ENCODE measurements at places on chromosomes 1 and 21. TPM values are rescaled to one million over a fixed set of nuclear protein-coding genes. Genes with fewer than 3 reads are reported as not detected.

Gene ZSCAN20
- total RNA-seq, result 5.5 TPM

Gene IVL
- total RNA-seq, result not detected

Gene SMCP
- total RNA-seq, result not detected

Gene TCHH
- under 0.01 TPM for total RNA-seq

Gene OR2M3
- not detected for total RNA-seq

Gene LCE1A
- not detected for total RNA-seq

Gene FOXO6
- total RNA-seq, result not detected

Gene FAM163A
- total RNA-seq, result 0.51 TPM

Gene AUNIP
- total RNA-seq, result 3.2 TPM

Gene TNFRSF9
- total RNA-seq, result 0.13 TPM

Gene OR10J1
- total RNA-seq, result not detected

Gene HAO2
- under 0.01 TPM for total RNA-seq

DNA sequence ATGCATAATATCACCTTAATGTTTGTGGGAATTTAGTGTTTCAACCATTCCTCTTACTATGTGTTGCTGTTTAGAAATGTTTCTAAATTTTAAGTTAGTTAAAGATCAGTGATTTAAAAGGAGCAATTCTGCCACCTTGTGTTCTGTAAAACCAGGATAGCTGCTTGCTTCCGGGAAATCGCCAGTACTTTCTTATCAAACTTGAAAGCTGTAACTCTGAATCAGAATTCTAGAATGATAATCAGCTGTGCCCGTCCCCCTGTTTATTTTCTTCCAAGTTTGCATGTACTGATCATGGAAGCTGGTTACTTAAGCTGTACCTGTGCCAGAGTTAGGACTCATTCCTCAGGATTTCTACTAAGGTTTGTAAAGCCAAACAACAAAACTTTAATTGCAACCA, 656.4 kb downstream of the LTN1 start:
- peak; percentile 69 for DNase-seq

DNA sequence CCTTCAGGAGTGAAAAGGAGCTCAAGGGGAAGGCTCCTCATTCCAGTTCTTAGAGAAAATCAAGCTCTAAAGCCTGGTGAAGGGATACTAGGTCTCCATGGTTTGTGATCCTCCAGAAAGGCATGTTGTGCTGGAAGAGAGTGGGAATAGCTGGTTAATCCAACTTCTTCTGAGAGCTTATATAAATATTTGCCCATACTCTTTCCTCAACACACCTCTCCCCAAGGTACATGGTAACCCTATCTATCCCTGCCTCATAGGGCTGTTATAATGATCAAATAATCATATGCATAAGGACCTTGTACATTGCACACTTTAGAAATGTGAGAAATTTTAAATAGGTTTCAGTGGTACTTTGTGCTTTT, 14.6 kb downstream of the XKR8 start:
- no peak for DNase-seq

GRCh38 chr1:113931451-113931851, 2.3 kb downstream of the HIPK1 start:
- no peak for DNase-seq

DNA sequence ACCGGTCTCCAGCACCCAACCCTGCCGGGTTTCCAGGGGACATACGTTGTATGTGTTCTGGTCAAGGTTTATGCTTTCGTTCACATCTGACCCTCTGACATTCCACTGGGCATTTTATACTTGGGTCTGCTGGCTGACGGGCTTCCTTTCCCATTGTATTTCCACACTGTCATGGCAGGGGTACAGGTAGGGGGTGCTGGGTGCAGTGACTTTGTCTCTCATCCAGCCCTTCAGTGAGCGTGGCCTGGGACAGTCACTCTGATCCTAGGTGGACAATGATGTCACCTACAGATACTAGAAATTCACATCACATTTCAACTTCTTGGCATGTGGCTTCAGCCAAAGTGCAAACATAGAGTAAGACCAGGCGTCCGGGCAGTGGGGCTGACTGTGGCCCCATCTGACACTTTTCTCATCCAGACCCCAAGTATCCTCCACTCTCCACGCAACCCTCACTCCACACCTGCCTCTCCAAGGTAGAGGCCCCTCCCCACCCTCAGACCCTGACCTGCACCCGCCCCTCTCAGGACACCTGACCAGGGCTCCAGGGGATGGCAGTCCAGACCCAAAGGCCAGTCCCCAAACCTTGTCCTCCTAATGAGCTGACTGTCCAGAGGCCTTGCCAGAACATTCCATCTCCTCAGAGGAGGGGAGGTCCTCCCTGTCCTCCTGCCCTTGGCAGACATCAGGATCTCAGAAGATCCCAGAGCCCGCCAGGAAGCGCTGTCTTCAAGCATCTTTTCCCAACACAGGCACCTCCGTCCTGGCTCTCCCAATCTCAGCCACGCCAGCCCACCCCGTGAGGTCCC, 743 bp upstream of the KRTAP10-10 start:
- DNase-seq, result no peak

DNA sequence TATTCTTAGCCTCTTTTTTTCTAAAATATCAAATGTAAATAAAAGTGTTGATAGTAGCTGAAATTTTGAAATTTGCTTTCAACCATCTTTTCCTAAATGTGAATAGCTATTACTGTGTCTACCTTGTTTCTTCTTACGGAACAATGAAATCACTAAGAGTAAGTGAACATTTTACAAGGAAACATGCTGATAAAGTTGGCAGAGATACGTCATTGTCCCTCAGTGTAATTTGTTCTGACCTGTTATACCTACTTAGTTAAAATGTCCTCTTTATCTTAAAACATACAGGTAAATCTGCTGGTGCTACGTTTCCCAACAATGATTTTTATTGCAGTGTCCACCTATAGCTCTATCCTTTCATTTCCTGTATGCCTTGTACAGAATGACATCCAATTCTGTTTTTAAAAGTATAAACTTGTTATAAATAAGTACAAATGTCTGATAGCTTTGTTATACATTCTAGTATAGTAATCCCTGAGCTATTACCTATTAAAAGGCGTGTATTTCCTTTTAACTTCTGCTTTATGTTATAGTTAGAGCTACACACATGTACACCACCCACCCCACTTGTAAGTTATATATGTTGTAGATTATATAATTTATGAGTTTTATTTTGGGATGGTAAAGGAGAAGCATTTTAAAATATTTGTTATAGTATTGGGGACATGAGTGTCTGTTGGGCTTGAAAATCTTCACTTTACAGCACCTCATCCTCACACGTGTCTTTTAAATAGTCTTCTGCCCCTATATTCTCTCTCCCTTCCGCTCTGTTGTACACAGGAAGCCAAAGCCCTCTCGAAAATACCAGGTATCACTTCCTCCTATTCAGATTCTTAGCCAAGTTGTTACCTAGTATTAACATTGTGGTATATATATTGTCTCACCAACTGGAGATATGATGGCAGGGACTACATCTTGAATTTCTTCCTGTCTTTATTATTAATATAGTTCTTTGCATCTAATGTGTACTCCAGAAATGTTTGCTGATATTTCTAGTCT, 25.2 kb downstream of the LAMC1 start:
- DNase-seq, result no peak

GRCh38 chr1:234836045-234836681, 226.2 kb upstream of the IRF2BP2 start:
- DNase-seq, result no peak

DNA sequence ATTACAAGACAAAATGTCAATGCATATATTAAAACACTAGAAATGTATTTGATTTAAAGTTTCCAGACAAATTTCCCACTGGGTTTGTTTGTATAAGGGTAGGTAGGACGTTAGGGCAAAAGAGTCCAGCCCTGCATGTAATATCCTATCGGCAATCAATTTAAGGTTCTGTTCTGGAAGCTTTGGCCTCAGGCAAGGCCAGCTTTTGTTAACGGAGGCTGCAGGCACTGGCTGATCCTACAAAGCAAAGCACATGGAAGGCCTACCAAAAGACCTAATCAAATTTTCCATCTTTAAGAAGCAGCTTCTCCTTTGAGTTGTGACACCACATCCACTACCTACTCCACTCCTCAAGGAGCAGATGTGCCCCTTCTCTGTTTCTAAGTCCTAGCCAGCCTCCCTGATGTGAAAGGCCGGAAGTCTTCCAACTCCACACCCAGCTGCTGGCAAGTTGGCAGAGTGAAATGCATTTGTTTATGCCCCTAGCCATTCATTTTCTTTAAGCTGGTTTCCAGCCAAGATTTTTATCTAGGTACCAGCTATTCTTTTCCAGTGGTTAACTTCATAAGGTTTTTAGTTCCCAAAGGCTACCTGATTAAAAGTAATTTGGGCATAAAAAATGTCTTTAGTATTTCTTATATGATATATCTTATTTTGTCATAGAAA, 452.6 kb downstream of the PTBP2 start:
- DNase-seq, result no peak

DNA sequence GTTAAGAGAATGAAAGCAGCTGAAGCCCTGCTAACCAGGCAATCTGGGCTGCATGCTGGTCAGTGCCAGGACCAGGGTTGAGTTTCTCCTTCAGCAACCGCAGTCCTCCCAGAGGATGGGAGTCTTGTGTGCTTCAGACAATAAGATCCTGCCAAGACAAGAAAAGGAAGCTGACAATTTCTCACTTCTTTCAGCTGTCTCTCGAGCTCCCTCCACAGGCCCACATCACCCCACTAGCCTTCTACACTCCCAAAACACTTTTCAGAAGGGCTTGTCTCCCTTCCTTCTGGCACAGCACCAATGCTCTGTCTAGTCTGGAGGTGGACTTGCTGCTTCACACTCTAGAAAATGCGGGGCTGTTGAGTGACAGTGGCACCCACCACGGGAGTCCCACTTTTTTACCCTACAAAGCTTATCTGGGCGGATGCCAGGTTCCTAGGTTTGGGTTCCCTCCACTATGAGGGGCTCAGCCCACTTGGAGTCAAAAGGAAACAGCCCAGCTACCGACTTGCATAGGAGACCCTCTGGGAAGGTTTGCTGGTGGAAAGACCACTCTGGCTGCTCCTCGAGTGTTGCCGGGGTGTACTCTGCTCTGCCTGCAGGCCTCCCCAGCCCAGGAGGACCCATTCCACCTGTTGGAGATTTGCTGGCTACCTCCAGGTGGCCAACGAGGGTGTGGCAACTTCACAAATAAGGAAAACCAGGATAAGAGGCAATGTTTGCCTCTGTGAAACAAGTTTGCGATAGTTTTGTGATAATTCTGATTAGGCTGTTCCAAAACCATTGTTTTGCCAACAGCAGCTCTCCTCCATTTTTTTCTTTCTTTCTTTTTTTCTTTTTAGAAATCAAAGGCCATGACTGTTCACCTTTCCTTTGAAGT, 68.9 kb downstream of the TENT5C start:
- no peak for DNase-seq

DNA sequence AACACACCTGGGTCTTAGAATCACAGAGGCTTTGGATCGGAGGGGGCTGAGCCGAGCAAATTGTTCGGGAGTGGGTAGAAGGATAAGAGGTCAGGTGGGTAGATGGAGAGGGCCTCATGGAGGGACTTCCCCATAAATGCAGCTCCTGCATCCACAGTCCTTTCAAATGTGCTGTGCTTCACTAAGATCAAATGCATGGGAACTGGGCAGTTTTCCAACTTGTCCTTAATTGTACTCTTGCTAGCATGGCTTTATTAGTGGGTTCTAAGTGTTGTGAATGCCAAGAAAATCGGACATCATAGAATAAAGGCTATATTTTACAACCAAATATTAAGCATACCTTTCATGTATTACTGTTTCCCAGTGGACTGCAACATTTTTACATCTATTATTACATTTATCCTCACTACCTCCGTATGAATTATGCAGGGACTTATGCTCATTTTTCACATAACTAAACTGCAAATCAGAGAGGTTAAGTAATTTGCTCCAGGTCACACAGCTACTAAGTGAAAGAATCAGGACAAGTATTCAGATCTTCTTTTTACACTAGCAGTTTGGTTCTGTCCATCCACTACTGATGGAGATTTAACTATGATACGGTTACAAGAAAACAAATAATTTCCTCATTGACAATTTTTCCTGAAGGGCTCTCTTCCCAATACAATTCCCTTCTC, 174.5 kb upstream of the RUNX1 start:
- no peak for DNase-seq

DNA sequence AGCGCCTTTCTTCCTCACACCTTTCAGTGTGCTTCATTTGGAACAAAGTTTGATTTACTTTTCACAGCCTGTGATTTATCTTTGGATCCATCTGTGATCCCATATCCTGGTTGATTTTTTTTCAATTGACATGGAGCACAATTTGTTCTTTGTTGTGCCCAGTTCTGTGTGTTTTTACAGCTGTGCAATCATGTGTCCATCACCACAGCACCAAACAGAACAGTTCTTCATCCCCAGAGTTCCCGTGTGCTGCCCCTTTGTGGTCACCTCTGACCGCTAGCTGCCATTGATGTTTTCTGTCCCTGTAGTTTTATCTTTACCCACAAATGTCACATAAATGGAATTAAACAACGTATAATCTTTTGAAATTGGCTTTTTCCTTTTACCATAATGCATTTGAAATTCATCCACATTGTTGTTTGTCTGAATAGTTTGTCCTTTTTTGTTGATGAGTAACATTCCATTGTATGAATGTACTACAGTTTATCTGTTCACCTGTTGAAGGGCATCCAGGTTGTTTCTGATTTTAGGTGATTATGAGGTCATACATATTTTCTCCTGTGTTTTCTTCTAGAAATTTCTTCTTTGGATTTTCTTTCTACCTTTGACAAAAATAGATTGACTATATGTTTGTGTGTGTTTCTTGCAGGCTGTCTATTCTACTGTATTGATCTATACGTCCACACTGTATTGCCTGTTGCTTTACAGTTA, 17.4 kb downstream of the MIGA1 start:
- peak; percentile 99 for DNase-seq

- no peak for DNase-seq
These were observed 273.0 kb downstream of the LTN1 start for GRCh38 chr21:28719723-28720122.

GRCh38 chr1:220726634-220727033, 21.5 kb upstream of the MTARC2 start:
- no peak for DNase-seq

DNA sequence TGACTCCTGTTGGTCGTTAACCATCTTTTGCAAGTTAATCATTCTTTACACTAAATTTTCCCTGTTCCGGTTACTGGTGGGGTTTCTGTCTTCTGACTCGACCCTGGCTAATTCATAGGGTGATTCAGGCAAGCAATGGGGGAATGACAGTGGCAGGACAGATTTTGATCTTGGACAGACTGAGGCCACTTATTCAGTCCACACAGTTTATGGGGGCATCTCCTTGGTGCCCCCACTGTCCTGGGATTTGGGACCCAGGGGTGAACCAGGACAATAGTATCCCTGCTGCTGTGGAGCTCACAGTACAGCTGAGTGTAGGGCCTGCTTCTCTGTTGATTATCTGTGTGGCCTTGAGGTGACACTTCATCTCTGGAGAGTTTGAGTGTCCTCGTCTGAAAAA, 540.4 kb downstream of the MATN1 start:
- no peak for DNase-seq

DNA sequence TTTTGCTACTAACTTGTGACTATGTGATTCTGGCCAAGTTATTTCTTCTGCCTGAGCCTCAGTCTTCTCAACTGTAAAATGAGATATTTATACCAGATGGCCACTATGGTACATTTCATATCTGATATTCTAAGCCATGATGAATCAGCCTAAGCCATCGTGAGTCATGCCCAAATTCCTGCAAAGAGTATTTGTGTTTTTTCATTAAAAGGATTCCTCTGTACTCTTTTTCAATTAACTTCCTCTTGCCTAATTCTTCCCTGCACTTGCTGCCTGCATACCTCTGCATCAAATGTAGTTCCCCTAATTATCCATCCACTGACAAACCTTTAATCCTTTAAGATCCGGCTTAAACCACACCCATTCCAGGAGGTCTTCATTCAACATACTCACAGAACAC, 575.1 kb upstream of the BEND5 start:
- no peak for DNase-seq

- DNase-seq, result no peak
These were observed 149.3 kb downstream of the AK5 start for GRCh38 chr1:77430966-77431690.
